ENCODE measurements at places on chromosomes 6 and 20. TPM values are rescaled to one million over a fixed set of nuclear protein-coding genes. Genes with fewer than 3 reads are reported as not detected.

GRCh38 chr20:17504898-17505635 is 26.1 kb downstream of the BFSP1 start:
- peak; percentile 59 for DNase-seq

DNA sequence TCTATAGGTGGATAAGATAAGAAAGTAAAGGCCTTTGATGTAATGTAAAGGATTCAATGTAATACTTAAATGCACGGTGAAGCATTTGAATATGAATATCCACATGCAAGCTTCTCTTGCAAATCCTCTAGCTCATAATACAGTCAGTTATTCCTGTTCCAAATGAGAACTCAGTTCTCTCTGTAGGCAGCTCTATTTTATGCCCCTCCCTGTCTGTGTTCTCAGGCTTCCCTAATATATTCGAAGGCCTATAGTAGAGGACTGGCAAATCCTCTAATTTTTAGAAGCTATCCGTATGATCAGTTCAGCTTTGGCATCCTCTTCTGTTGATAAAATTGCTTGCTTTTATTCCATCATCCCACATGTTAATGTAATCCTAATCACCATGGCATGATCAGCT is 200.2 kb downstream of the UBE3D start:
- no peak for DNase-seq

- no peak for DNase-seq
Measured at GRCh38 chr6:130107710-130108109, 89.3 kb downstream of the L3MBTL3 start.

- no peak for DNase-seq
Measured at GRCh38 chr6:60867548-60867947, 1418.5 kb downstream of the KHDRBS2 start.

GRCh38 chr20:49320460-49320859 is 42.6 kb upstream of the ZNFX1 start:
- DNase-seq, result peak; percentile 38

- DNase-seq, result no peak
Measured at GRCh38 chr20:58116505-58116904, 111.9 kb downstream of the ANKRD60 start.

DNA sequence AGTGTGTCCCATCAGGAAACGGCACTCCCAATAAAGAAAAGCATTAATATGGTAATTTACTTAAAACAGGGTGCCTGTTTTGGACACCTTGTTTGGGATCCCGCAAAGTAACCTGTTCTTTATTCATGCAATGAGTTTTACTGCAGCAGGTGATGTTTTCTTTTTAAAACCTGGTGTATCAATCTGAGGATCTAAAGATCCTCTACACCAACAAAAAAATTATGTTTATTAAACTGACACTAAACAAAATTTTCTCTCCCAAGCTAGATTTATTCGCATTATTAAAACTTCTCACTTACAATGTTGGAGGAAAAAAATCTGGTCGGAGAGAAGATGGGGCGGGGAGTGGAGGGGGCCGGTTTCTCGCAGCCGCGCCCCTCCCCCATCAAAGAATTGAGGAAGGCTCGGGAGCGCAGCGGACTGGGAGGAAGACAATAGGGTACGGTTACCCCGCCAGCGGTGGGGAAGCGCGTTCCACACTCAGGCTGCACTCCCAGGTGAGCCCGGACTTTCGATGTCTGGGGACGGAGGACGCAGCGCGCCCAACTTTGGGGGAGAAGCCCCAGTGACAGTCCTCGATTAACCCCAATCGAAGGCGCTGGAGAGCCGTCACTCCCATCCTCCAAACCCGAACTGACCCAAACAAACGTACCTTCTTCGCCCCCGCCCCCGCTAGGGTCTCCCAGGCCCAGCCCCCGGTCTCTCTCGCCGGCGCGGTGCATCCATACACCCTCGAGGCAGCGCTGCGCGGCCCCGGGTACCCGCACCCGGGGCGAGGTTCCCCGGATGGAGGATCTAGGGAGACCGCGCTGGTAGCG is 1.3 kb downstream of the CD24 start:
- DNase-seq, result no peak

- peak; percentile 90 for DNase-seq
Measured at GRCh38 chr6:112037783-112038216, 16.1 kb upstream of the CCN6 start.

DNA sequence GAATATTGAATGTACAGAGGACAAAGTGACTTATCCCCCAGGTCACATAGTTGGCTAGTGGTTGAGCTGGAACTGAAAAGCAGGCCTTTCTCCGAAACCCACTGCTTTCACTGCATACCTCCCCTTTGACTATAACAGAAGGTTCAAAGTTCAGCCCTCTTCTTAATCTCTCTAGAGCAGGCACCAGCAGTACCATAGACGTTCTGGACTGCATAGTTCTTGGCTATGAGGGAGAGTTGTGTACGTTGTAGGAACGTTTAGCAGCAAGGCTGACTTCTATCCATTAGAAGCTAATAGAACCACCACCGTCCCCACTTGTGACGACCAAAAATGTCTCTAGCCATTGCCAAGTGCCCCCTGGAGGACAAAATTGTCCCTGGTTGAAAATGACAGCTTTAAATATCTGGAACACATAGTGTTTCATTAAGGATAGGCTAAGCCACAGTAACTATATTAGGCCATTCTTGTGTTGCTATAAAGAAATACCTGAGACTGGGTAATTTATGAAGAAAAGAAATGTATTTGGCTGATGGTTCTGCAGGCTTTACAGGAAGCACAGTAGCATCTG is 123.8 kb upstream of the MTHFD1L start:
- DNase-seq, result no peak

DNA sequence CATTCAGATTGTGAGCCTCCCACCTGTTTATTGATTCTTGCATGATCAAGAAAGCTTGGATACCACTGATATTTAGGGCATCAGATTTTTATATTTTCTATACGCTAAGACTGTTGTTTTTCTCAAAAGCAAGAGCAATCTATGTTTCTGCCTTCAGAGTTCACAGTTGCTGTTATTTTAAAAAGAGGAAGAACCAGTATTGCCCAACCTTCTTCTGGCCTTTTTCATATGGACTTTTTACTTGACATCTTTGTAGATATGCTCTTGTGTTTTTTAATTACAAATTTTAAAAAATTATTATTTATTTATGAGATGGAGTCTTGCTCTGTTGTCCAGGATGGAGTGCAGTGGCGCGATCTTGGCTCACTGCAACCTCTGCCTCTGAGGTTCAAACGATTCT is 28.9 kb downstream of the SLC17A5 start:
- no peak for DNase-seq

DNA sequence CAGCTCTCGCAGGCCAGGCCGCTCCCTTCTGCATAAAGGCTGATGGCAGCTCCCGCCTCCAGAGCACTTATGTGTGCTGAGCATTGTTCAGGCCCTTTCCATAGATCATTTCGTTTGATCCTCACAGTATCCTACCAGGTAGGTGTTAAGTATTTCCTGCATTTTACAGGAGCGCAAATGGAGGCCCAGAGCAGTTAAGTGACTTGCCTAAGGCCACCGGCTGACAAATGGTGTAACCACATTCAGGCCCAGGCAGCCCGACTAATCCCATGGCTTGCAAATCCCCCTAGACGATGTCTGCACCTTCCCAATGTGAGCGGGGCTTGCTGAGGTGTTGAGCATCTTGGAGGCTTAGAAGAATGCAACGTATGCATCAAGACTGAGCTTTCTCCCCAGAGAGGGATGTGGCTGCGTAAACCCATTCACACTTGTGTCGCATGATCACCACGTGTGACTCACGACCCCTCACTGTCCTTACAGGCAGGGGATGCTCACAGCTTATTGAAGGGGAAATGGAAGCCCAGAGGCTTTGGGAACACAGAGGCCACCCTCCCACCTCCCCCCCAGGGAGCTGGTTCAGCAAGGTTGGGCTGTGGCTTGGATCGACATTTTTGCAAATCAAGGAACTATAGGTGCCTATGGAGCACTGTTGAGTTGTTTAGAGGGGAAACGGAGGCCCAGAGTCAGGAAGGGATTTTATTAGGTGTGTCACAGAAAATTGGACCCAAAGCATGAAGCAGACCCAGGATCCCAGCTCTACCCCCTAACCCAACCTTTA is 7.0 kb downstream of the BPIFB2 start:
- DNase-seq, result no peak

DNA sequence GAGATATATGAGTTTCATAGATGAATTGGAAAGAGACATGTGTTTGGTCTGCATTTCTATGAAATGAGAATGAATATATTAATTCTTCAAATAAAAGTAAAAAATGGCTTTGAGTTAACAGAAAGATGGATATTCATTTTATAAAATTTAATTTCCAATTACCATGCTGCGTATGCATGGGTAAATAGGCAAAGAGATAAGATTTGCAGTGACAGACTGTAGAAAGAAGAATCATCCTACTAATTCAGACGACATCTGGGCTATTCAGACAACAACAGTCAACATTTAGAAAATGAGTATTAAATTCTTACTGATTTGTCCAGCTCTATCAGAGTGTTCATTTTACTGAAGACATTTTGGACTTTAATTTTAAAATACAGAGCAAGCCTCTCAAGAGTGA is 602.2 kb upstream of the NRSN1 start:
- DNase-seq, result no peak

DNA sequence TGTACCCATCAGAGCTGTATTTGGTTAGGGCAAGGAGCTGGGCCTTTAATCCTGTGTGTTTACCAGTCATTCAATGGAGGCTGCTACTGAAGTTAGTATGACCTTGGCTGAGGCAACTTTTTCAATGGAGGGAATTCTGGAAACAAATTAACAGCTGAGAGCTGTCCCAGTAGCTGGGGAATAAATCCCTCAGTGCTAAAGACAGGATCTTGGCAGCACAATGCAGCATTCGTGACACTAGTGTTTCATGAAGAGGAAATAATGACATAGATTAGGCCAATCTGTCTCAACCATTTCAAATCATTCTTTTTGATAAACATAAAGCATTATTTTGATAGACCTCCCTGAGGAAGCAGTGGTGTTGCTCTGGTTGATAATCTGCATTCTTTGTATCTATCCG is 42.9 kb downstream of the GRM1 start:
- no peak for DNase-seq

DNA sequence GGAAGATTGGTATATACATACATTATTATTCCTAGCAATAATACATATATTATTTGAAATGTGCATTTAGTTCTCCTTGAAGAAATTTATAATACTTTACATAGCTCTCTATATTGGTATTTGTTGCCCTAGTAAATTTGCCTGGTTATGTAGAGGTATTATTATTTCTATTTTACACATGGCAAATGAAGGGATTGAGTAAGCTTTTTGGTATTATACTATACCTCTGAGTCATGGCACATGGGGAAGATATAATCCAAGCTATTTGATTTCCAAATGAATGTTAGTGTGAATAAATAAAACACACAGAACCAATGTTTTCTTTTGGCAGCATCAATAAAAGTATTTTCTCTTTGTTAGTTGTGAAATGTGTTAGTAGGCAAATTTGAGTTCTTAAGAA is 409.6 kb upstream of the SLC35B3 start:
- no peak for DNase-seq

DNA sequence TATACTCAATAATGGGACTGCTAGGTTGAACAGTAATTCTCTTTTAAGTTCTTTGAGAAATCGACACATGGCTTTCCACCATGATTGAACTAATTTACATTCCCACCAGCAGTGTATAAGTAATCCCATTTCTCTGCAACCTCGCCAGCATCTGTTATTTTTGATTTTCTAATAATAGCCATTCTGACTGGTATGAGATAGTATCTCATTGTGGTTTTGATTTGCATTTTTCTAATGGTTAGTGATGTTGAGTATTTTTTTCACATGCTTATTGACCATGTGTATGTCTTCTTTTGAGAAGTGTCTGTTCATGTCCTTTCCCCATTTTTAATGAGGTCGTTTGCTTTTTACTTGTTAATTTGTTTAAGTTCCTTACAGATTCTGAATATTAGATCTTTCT is 66.5 kb downstream of the STK4 start:
- DNase-seq, result no peak

- peak; percentile 59 for DNase-seq
Measured at GRCh38 chr6:35128496-35128895, 12.6 kb downstream of the TCP11 start.

GRCh38 chr6:39076623-39077535 is 28.3 kb downstream of the GLP1R start:
- no peak for DNase-seq

DNA sequence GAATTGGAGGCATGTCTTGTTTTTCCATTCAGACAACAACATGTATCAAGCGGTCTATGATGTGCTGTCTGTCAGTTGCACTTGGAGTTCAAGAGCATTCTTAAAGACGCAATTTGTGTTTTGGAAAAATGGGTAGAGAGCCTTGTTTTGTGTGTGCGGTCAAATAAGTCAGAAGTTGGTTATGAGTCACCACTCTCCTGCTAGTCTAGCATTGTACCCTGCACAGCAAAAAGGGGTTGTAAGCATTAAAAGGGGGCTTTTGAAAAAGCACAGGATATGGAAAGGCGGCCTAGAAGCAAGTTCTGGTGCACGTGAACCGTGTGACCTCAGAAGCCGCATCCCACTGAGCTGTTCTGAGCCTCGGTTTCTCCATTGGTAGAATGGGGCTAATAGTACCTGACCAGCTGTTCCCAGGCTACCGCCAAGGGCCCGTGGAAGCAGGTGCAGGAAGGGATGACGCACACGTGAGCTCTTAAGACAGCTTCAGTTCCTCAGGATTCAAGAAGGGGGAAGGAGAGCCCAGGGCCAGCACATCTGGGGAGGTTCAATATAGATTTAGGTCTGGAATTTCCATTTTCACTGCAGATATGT is 61.6 kb upstream of the SNX9 start:
- peak; percentile 76 for DNase-seq

DNA sequence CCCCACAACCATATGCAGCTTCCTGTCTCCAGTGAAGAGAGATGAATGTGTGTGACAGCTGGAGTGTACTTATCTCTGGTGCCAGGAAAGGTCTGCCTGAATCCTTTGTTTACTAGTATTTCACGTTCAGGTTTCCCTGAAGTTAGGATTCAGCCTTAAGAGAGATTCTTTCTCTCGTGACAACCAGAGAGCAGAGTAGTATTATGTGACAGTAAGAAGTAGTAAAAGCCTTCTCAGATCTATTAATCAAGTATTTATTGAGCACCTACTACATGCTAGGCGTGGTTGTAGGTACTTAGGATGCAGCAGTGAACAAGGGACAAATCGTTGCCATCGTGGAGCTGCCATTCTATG is 949 bp downstream of the KIFC1 start:
- DNase-seq, result no peak

ELOVL2 gene
- polyA plus RNA-seq, result 6.3 TPM

HTR1E gene
- not detected for polyA plus RNA-seq

PRR18 gene
- not detected for polyA plus RNA-seq

SYCP2 gene
- polyA plus RNA-seq, result 0.31 TPM

EXOC2 gene
- 13.1 TPM for polyA plus RNA-seq

FITM2 gene
- polyA plus RNA-seq, result 3.3 TPM

PBOV1 gene
- not detected for polyA plus RNA-seq

GSTA2 gene
- polyA plus RNA-seq, result not detected

C6orf58 gene
- polyA plus RNA-seq, result not detected

KLHDC3 gene
- 50.5 TPM for polyA plus RNA-seq

Measured in IMR-90 (cell line).